ENCODE measurements at places on chromosomes 2 and 18. TPM values are rescaled to one million over a fixed set of nuclear protein-coding genes. Genes with fewer than 3 reads are reported as not detected.

- DNase-seq, result no peak
These were observed 218.4 kb upstream of the TRIB2 start for GRCh38 chr2:12498286-12498685.

GRCh38 chr2:215680605-215681598 lies 245.0 kb upstream of the FN1 start:
- DNase-seq, result no peak

DNA sequence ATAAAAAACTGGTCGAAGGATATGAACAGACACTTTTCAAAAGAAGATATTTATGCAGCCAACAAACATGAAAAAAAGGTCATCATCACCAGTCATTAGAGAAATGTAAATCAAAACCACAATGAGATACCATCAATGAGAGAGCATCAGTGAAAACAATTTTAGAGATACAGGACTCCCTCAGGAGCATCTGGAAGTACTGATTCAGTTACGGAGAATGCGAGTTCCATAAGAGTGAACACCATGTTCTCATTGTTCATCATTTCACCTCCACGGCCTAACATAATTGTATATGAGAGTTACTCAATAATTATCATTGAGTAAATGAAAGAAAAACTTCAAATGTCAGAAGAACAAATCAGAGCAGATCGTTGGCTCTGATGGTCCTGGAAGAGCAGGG lies 140.9 kb upstream of the TANK start:
- DNase-seq, result no peak

DNA sequence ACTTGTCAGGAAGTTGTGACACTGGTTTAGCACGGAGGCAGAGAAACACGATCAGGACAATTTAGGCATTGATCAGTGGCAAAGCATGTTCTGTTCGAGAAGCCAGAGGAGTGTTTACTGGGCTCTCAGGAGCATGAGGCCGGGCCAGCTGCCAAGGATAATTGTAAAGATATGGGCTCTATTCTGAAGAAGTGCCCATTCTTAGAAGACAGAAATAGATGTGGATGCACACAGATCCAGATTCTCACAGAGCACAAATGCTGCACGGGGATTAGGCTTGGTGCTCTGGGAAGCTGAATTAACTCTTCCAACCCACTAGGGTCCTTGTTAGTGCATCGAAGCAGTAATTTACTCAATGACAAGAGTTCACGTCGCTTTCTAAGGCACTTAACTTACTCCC lies 16.2 kb downstream of the AFF3 start:
- DNase-seq, result no peak

GRCh38 chr2:38552259-38552658 lies 50.5 kb downstream of the HNRNPLL start:
- DNase-seq, result no peak

MYCN gene
- total RNA-seq, result 75.5 TPM

PDIA6 gene
- 102 TPM for total RNA-seq
